Left renal pelvis (tissue), 4 donors: ENCODE measurements at places on chromosomes 2 and 18. TPM values are rescaled to one million over a fixed set of nuclear protein-coding genes. Genes with fewer than 3 reads are reported as not detected.

DNA sequence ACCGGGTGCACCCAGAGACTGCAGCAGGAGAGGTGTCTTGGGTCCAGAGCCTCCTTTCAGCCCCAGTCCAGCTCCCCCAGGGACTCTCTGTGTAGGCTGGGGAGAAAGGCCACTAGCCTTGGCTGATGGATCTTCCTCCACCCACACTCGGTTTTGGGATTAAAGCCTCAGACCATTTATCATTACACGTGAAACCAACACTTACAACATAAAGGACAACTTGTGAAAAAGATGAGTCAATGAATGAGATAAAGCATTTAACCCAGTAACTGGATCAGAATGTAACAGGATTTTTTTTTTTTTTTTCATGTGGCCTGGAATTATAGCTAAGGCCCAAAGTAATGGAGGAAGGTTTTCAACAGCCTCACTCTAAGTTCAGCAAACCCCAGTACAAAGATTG lies 32.1 kb downstream of the NAT8 start:
- no peak for DNase-seq

DNA sequence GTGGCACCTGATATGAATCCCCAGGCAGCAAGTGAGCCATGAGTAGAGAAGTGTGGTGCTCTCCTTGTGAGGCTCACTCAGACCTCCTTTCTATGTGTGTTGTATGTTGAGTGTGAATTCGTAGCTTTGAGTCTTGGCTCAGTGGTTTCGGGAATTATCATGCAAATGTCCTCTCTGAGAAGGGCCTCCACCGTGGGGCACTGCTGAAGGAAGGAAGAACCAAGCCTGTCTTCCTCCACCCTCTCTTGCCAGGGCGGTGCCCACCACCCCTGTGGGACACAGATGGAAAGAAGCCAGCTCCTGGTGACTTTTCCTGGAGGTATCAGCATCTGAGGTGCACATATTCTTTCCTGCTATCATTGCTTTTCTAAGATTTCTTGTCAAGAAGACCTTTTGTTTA lies 156.1 kb downstream of the MYT1L start:
- no peak for DNase-seq

DNA sequence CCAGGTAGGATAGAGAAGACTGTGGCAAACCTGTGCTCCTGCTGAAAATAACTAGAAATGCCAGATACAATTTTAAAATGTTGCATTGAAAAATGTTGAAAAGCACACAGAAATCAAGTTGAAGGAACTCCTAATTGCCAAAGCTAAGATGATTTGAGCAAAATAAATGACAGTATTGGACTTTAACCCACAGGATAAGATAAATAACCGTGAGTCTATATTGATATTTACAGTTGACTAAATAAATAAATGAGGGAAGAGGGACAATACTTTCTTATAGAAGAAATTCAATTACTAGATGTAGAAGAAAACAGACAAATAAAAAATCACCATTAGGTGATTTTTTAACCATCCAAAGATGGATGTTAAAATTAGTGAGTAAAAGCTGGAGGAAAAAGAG lies 59.0 kb downstream of the CWC22 start:
- DNase-seq = no peak

DNA sequence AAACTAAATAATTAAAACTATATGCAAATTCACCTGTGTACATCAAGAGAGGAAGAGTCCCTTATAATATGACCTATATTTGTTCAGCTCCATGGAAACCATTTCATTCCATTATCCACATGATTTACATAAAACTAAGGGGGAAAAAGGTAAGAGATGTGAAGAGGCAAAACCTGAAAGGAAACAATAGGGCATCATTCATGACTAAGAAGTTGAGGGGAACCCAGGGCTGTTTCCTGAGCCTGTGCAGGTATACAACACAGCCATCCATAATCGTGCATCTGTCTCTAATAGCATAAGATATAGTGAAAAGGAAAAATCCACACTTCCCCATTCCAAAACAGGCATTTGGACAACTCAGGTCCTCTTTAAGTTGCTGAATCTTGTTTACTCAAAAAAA lies 151.3 kb downstream of the NR4A2 start:
- DNase-seq = no peak

DNA sequence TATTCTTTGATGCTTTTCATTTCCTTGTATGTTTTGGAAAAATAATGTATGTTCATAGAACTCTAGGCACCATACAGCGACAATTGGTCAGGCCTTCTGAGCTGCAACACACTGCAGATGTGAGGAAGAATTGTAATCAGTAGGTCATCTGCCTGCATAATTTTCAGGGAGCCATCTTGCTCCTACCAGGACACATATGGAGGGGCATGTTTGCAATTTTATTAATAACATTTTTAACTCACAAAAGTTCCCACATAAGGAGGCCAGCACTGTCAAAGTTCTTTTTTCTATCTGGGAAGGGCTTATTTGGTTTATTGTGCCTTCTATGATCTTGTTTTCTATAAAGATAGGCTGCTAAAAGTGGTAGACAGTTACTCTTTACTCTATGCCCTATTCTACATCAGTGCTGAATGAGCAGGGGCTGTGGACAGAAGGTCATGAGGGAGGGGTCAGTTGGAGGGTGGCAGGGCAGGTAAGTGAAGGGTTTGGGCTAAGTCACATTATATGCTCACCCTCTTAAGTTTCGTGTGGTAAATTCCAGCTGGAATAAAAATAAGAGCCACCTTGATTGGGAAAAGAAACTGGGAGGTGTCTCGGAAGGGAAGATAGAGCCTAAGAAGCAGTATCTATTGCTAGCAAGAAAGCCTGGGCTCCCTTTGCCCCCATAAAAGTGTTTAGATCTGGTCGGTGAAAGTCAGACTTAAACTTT lies 126.3 kb downstream of the PLCL1 start:
- no peak for DNase-seq

- DNase-seq = no peak
These were observed 41.5 kb downstream of the MARCHF7 start for GRCh38 chr2:159753797-159754196.

DNA sequence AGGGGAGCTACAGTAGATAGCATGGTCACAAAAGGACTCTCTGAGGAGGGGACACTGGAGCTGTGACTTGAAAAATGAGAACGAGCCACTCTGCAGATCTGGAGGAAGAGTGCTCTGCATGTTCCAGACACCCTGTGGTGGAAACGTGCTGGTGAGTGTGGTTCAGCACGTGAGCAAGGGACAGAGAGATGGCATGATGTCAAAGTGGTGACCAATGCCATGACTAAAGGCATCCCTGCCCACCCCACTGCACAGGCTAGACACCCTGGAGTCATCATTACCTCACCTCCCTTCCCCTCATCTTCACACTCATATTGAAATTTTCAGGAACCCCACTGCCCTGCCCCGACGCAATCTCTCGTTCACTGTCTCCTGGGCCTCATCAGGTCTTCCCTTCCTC lies 56.5 kb downstream of the SLC4A5 start:
- DNase-seq = no peak

DNA sequence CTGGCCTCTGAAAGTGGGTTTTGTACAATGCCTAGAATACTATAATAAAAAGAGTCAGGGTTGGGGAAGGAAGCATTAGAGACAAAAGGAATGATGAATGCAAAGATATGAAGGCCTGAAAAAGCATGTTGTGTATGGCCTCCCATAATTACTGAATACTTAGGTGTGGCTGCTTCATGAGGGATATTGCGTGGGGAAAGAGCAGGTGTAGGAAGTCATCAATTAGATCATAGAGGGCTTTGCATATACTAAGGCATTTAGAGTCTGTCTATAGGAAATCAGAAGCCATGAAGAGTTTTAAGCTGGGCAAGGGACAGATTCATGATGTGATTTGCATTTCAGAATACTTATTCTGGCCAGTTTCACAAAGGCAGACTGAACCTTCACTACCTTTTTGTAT lies 48.2 kb downstream of the NCOA1 start:
- no peak for DNase-seq

GRCh38 chr2:2838548-2838845 lies 507.4 kb upstream of the MYT1L start:
- no peak for DNase-seq

DNA sequence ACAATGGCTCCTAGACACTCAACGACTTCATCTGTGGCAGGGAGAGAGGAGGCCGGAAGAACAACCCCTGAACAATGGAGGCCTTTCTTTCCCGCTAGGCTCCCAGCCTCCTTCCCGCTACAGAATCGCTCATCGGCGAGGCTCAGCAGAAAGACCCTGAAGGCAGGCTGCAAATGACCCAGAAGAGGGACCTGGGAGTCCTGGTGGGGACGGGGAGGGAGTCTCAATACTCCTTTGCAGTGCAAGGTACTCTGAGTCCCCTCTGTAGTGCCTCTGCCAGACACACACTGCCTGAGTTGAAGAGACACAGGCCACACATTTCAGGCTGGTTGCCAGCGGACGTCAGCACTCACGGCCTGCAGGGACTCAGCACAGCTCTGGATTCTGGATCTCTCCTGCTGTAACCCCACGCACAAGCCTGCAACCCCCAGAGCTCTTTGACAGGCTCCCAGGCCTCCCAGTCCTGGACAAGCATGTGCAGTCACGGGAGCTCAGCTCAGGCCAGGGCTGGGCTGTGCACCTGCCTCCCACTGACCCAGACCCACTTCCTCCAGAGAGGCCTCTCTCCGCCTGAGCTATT lies 6.1 kb downstream of the GPR17 start:
- no peak for DNase-seq

- DNase-seq = no peak
These were observed 6.2 kb downstream of the HAUS1 start for GRCh38 chr18:46110406-46110805.

DNA sequence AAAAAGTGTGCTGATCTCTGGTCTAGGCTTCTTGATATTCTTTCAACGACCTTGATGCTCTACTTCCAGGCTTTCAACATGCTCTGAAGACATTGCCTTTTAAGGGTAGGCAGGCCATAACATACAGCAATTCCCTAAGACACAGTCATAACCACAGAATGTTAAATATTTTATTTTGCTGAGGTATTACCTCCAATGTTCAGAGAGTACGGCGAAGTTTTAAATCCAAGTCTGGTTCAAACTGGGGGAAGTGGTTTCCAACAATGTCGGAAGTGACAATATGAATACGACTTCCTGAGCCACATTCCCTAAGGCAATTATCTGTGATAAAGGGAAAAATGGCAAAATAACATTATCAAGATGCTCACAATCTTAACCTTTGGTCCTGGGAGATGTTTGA lies 1077.9 kb upstream of the PIK3C3 start:
- DNase-seq = no peak

- DNase-seq = no peak
These were observed 171.0 kb downstream of the ANAPC1 start for GRCh38 chr2:111712940-111713515.

DNA sequence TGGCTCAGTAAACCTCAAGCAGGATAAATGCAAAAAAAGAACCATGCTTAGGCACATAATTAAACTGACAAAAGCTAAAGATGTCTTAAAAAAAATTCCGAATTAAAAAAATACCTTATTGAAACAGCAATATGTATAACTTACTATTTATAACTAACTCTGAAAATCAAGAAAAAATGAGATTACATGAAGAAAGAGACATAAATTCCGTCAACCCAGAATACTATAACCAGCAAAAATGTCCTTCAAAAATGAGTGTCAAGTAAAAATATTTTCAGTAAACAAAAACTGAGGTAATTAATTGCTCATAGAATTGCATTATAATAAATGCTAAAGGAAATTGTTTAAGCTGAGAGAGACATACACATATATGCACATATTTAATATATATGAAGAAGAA lies 474.5 kb upstream of the SYT4 start:
- DNase-seq = no peak

DNA sequence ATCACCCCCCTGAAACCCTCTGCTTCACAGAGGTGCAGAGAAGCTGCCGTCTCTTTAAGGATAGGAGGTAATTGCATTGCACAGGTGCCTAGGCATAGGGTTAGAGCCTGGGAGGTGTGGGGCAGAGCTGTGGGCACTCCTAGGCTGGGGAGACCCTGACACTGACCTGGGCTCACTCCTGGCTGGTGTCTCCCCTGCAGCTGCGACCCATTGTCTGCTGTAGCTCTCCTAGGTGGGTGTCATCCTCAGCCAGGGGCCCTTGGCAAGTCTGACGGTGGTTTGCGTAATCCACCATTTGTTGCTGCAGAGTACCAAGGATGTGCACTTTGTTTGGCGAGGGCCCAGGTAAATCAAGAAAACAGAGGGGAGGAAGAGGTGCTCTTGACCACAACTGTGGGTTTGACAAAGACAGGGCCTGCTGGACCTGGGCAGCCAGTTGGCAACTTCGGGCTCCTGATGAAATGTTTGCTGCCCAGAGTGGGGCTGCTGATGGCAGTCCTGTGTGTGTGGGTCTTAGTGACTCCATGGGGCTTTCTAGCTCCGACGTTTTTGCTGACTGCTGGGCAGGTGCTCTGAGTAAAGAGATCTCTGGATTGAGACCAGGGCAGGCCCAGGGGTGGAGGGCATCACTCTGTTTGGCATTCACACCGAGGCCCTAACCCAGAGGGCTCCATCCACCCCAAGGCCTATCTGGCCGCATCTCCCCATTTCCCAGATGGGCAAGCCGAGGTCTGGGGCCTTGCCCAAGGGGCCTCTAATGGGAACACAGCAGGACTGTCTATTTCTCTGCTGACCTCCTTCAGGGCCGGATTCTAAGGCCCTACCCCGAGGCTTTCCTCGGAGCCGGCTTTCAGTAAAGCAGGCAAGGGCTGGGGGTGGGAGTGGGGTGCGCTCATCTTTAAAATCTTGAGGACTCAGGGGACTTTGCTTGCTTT lies 67.7 kb downstream of the EDAR start:
- no peak for DNase-seq

DNA sequence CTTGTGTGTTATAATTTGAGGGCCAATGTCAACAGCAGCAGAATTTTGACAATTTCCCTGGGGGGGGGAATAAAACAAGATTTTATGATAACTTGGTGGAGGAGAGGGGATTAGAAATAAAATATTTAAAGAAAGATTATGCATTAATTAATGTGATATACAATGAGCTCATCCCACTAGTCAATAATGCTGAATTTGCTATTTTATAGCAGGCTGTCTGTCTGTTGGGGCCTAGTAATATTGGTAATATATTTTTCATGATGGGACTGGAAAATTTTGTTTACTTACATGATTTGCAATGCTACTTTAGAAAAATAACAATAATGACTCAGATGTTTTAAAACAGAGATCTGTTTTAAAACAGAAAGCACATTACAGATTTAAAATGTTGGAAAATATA lies 118.0 kb downstream of the RNF152 start:
- no peak for DNase-seq

Gene MROH2A
- not detected for polyA plus RNA-seq

Gene ADRA2B
- polyA plus RNA-seq = 4.1 TPM

Gene ANKRD29
- polyA plus RNA-seq = 2.9 TPM

Gene SLC14A1
- polyA plus RNA-seq = 5.0 TPM

Gene DLX2
- polyA plus RNA-seq = 0.11 TPM

Gene NEU4
- polyA plus RNA-seq = 1.1 TPM

Gene SNED1
- polyA plus RNA-seq = 10.8 TPM

Gene IL36A
- not detected for polyA plus RNA-seq

Gene LYG2
- 0.33 TPM for polyA plus RNA-seq

Gene IL36G
- polyA plus RNA-seq = 0.35 TPM
